ENCODE measurements at places on chromosomes 3 and 15.

DNA sequence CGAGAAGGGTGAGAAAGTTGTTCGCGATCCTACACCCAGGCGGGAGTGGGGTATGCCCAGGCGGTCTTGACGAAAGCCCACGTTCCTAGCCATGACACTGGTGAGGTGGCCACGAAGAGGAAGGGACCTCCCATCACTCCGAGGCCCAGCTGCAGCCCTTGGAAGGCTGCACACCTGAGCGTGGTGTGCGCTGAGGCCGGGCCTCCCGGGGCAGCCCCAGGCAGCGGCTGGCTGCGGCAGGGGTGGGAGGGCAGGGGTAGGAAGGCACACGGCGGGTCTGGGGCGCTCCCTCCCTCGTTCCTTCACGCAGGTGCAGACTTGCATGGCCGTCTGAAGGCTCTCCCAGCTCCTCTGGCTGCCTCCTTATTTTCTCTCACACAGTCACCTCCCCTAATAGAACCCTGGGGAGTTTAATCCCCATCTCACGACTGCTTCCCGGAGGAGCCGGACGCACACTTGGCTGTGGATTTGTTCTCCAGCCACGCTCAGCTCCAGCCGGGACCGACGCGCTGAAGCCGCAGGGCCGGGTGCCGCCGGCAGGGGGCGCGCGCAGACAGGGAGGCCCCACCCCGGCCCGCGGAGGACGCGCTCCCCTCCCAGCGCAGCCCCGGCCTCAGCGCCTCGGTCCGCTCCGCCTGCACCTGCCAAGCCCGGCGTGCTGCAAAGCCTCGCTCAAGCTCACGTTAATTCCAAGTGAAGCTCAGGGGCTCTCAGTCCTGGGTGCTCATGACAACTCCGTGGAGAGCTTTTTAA is 37.8 kb upstream of the MUC4 start:
- no peak for DNase-seq

DNA sequence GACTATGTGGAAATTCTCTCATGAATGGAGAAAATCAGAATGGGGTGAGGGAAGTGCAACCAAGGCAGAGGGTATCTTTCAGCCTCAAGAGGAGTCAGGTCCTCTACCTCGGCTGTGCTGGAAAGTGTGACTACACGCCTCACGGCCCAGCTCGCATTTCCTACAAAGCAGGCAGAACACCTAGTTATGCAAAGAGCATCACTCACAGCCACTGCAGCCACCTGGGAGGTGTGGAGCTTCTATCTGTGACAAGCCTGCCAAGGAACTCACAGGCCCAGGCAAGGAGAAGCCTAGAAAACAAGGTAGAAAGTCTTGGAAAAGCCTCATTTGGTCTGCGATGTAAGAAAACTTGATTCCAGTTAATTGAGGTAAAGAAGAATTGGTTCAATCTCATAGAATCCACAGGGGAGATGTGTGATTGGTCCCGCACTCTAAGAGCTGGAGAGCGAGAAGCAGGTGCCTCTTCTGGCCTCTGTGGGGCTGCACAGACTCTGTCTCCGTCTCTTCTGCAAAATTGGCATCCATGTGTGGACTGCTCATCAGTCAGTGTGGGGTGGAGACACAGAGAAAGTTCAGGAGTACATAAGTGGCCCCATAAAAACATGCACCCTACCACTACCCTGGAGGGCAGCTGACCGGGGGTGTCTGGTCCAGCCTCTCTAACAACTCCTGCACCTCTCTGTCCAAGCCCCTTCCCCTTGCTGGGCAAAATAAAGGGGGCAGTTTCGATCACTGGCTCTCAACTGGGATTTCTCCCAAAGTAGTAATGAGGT is 76.8 kb downstream of the TAMM41 start:
- no peak for DNase-seq

DNA sequence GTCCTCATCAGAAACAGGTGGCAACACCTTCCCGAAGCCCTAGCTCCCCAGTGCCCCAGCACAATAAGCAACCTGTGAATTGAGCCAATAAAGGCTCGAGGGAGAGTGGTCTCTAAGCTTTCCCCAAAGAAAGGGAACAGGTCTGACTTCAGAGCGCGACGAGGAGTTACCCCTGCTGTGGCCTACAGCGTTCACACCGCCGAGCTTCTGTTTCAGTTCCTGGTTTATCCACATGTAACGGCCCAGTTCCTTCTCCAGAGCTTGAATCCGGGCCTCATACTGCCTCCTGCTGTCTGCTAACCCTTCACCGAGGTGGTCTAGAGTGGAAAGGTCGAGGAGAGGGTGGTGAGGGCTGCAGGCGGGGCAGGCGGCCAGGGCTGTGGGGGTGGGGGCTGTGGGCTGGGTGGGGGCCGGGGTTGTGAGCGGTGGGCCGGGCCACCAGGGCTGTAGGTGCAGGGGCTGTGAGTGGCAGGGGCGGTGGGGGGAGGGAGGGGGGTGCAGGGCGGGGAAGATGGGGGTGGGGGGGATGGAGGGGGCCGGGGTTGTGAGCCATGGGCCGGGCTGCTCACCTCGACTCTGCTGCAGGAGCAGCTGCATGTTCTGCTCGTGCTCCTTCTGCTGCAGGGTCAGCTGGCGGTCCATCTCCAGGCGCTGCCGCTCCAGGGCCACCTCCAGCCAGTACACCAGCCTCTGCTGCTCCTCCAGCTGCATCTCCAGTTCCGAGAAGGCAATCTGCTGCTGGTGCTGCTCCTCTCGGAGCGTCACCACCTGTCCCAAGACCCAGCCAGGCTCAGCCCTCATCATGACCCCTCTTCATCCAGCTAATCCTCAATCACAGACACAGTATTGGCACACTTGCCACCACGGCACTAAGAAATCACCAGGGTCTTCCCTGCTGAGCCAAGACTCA is 26.2 kb downstream of the KIF7 start:
- DNase-seq, result no peak

DNA sequence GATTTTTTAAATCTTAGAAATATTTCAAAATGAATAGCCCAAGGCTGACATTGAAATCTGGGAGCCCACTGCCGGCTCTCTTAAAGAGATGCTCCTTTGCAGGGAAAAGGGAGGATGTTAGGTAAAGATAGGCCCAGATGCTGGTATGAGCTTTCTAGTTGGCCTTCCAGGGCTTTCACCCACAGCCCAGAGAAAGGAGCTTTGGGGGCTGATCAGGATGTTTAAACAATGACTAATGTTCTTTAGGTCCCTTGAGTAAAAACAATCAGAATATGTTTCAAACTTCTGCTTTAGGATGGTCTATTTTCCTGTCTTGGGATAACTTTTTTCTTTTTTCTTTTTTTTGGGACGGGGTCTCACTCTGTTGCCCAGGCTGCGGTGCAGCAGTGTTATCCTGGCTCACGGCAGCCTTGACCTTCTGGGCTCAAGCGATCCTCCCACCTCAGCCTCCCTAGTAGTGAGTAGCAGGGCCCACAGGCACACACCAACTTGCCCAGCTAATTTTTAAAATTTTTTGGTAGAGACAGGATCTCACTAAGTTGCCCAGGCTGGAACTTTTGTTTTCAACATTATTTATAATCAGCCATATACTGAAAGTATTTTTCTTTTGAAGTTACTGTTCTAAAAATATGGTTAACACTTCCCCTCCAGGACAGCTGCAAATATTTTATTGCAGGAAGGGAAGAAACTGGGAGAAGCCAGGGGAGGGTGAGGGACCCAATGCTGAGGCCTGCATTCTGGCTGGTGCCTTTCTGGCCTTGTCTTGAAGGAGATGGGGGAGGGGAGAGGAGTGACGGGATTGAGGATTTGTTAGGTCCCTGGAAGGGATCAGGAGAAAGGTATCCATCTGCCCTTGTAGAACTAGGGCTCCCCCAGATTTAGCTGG is 70.1 kb downstream of the TRAK1 start:
- no peak for DNase-seq

DNA sequence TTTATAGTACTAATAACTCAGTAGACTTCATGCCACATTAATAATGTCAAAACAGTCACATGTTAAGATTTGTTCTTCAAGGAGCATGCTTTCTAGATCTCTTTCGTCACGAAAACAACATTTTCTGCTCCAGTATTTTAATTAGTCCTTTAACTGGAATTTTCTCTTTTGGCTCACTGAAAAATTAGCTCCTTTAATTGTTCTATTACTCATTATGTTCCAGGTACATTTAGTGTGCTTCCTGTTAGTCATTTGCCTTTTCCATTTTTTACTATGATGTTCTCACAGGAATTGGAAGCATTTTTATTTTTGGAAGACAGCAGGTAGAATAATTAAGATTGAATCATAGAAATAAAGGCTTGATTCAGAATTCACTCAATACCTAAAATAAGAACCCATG is 111.2 kb downstream of the SLC9A9 start:
- DNase-seq, result no peak

GRCh38 chr3:59775106-59775505 is 725.3 kb upstream of the CFAP20DC start:
- DNase-seq, result no peak

- no peak for DNase-seq
Observed at GRCh38 chr3:188889054-188889491, 282.7 kb upstream of the TPRG1 start.

DNA sequence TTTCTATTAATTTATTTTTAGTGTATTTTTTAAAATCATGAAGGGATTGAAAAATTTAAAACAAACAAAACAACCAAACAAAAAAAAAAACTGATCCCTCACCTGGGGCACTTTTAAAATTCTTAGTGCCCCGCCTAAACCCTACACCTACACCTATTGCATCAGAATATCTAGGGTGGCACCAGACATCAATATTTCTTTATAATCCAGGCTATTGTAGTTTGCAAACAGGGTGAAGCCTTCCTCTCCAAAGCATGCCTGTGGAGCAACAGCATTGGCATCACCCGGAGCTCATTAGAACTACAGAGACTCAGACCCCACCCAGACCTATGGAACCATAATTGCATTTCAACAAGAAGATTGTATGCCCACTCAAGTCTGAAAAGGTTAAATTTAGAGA is 54.9 kb upstream of the ACP3 start:
- DNase-seq, result no peak

- no peak for DNase-seq
Observed at GRCh38 chr3:105360003-105360402, 6.7 kb upstream of the ALCAM start.

GRCh38 chr3:159455741-159456181 is 532.9 kb upstream of the IL12A start:
- DNase-seq, result no peak

DNA sequence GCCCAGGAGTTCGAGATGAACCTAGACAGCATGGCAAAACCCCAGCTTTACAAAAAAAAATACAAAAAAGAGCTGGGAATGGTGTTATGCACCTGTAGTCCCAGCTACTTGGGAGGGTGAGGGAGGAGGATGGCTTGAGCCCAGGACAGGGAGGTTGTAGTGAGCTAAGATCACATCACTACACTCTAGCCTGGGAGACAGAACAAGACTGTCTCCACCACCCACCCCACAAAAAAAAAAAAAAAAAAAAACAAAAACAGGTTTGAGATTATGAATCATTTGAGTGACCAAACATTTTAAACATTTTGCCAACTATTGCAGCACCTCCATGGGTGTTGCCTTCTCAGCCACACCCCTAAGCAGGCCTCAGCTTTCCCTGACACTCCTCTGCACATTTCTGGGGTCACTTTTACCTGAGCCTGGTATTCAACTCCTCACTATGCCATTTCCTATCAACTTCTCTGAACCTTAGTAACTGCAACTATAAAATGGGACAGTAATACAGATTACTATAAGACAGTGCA is 41.8 kb downstream of the IL5RA start:
- DNase-seq, result no peak

GRCh38 chr15:90593499-90594158 is 63.9 kb downstream of the CRTC3 start:
- no peak for DNase-seq

- DNase-seq, result no peak
Observed at GRCh38 chr3:6781092-6781491, 79.8 kb upstream of the GRM7 start.

DNA sequence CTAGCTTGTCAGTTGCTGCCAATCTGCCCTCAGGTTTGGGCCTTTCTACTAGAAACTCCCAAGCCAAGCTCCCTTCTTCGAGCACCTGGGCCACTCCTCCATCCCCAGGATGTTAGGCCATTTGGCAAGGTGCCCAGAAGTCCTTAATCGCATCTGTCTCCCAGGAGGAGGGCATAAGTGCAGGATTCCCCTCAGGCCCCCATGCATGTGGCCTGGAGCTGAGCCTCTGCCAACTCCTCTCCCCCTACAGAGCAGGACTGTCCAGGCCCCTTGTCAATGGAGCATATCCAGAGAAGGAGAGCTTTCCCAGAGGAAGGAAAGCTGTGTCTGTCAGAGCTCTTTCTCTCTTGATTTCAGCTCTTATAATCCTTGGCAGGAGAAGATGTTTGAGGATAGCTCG is 182.6 kb upstream of the ROPN1 start:
- DNase-seq, result no peak

DNA sequence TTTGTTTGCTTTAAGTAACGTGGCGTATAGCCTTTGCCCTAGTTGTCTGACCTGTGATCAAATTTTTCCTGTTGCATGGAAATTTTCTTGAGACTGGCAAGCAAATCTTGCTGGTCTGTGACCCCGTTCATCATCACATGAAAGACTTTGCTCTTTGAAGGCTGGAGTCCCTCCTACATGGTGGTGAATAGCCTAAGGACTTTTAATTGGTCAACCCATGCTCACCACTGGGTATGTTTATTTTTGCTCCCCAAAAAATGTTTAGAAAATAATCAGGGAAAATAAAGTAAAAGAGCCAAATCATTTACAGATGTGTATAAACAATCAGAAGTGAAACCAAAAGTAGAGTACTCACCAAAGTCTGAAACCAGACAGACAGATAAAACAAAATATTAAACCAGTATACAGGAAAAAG is 1075.3 kb upstream of the ALCAM start:
- no peak for DNase-seq

GRCh38 chr3:57080171-57080570 is 19.7 kb downstream of the SPATA12 start:
- no peak for DNase-seq

GRCh38 chr15:52495125-52495524 is 33.6 kb downstream of the MYO5A start:
- DNase-seq, result no peak

DNA sequence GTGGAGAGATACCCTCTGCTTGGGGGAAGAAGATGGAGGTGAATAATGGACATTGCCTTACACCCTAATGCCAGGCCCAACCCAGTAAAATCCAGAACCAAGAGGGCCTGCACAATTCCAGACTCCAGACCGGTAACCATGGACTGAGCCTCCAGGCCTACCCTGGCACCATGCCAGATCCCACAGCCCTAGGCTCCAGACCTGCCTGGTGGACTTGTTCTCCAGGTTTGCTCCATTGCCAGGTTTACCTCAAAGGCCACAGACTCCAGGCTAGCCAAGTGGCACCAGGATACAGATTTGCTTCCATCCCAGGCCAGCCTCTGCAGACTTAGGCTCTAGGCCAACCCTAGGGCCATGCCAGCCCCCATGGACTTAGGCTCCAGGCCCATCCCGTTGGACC is 14.0 kb downstream of the PLCH1 start:
- no peak for DNase-seq

- peak; percentile 6 for DNase-seq
Observed at GRCh38 chr15:65738649-65739048, 53.4 kb downstream of the DENND4A start.

DNA sequence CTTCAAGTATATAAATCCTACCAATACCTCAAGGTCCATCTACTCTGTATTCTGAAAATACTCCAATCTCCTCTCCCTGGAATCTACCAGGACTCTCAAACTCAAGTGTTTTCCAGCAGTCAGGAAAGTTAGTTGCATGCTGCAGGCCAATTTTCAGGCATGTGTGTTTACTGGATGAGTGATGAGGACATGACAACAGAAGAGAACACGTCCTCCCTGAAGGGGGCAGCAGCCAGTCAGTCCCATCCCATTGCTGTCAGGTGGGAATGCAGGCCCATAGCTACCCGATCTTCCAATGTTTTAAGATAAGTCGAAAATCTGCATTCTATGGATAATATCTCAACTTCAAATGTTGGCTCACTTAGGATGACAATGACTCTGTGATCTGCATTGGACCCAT is 496.2 kb downstream of the FHIT start:
- no peak for DNase-seq
